ENCODE measurements at places on chromosomes 11 and 22.
A peak's percentile ranks its signal among the peaks of the same experiment; 100 is the strongest.

GRCh38 chr11:3954448-3955298 lies 99.2 kb downstream of the STIM1 start:
- DNase-seq: no peak

DNA sequence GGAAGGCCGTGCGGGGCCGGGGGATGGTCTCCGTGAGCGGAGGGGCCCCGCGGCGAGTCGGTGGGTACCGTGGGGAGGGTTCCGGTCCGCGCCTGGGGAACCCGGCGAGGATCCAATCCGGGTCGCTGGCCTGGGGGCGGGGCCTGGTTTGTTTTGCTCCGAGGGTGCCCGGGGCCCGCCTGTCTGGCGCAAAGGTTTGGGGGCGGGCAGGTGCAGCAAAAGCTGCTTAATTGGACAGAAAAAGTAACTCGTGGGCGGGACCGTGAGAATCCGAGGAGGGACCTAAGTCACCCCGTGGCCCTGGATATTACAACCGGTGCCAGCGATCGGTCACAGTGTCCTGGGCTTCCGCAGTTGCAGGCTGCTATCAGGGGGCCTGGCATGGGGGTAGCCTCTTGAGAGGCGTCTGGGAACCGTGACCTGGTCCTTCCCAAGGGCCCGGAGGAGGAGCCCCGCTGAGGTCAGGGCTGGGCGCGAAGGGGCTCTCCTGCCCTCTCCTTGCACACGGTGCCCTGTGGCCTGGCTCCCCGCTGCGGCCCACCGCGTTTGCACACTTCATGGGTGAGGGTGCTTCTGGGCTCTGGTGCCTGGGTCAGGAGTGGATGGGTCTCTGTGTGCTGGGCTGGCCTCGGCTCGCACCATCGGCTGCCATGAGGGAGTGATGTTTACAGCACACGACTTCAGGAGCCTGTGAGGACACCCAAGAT lies 1.4 kb downstream of the PNPLA2 start:
- DNase-seq: peak; percentile 68

DNA sequence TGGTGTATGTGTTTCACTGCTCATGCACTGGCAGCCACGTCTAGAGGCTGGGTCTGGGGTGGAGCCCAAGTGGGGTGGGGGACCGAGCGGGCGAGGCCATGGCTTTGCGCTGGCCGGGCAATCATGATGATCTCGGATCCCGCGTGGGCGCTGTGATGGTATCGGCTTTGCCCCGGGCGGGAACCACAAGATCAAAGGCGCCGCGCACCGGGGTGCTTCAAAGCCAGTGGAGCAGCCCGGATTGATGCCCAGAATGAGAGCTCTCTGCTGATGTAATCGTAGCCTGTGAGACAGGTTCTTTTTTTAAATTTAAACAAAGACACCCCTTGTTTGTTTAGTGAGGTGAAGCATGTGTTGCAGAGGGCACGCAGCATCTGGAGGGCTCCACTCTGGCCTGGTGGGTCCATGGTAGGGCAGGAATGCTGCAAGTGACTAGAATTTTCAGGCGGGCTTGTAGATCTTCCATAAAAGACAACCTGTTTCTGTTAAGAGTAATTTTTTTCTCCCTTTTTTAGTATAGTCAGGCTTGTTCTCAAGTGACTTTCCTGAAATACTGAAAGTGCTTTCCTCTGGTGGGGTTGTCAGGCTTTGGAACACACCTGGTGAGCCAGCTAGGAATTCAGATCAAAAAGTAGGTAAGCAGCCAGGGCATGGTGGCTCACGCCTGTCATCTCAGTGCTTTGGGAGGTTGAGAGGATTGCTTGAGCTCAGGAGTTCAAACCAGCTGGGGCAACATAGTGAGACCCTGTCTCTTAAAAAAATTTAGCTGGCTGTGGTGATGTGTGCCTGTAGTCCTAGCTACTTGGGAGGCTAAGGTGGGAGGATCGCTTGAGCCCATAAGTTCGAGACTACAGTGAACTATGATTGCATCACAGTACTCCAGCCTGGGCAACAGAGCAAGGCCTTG lies 40.7 kb downstream of the ZNRF3 start:
- no peak for DNase-seq

- no peak for DNase-seq
Observed at GRCh38 chr11:81888391-81888790, 845.3 kb downstream of the FAM181B start.

GRCh38 chr11:77039491-77040400 lies 5.5 kb downstream of the B3GNT6 start:
- no peak for DNase-seq

DNA sequence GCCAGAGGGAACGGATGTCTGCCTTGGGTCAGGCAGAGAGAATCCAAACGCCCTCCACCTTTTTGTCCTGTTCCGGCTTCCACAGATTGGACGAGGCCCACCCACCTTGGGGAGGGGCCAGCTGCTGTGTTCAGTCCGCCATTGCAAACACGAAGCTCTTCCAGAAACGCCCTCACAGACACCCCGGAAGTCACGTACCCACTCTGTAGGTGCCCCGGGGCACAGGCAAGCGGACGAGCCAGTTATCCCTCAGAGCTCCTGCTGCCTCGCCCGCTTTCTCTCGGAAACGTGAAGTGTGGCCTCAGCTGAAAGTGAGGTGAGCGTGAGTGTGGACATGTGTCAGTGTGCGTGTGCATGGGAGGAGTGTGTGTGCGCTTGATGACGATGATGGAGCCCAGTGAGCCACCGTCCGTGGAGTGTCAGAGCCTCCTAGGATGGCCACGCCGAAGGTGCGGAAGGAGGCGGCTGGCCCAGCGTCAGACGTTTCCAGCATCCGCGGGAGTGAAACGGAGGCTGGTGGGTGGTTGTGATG lies 869.2 kb downstream of the TBC1D22A start:
- DNase-seq: no peak

- no peak for DNase-seq
Observed at GRCh38 chr11:26045082-26045481, 286.8 kb upstream of the ANO3 start.

- no peak for DNase-seq
Observed at GRCh38 chr11:61637277-61637676, 42.9 kb upstream of the DAGLA start.

DNA sequence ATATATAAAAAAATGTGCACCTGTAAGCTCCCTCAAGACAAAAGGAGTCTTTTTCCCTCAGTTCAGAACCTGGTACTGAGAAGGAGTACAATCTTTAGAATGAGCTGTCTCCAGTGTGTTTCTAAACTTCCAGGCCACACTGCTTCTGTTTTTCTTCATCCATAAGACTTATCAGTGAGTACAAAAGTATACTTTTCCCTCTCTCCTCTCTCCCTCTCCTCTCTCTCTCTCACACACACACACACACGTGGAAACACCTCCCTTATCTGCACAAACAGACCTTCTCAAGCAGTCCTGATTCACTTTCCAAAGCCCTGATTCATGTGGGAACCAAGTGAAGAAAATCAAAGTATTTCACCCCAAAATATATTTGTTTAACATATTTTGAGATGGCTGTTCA lies 220.7 kb upstream of the UBASH3B start:
- no peak for DNase-seq

DNA sequence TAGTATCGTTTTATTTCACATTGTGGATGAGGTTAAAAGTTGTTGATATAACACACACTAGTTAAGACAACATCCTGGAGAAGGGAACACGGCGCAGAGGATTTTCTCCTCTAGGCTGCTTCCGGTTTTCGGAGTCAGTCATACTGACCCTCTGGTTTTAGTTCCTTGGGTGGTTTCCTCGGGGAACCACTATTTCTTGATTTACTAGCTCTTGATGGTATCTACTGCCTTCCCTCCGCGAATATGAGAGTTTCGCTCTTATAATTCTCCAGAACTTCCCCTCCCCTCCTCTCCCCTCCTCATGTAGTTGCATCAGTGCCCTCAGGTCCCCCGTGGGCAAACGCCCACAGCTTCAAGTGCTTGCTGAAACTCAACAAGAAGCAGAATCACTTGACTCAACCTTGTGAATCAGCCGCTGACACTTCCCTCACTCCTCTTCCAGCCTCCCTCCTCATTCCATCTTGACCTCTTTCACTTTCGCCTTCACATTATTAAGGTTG lies 15.9 kb upstream of the APOBEC3A start:
- peak; percentile 22 for DNase-seq

DNA sequence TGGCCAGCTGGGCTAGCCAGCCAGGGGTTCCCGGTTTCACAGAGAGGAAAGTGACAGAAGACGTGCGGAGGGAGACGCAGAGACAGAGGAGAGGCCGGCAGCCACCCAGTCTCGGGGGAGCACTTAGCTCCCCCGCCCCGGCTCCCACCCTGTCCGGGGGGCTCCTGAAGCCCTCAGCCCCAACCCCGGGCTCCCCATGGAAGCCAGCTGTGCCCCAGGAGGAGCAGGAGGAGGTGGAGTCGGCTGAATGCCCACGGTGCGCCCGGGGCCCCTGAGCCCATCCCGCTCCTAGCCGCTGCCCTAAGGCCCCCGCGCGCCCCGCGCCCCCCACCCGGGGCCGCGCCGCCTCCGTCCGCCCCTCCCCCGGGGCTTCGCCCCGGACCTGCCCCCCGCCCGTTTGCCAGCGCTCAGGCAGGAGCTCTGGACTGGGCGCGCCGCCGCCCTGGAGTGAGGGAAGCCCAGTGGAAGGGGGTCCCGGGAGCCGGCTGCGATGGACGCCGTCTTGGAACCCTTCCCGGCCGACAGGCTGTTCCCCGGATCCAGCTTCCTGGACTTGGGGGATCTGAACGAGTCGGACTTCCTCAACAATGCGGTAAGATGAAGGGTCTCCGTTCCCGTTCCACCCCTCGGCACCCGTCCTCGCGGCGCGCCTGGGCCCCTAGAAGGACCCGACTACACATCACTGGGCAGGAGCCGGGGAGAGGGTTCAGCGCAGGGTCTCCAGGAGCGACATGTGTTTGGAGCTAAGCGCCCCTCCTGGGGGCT lies at the start of gene CREB3L1:
Gene CREB3L1, plus strand, starts transcription at position 41 of the 765 bp plus-strand sequence. Its CDS starts 450 bp downstream, at position 491.
- DNase-seq: peak; percentile 20

DNA sequence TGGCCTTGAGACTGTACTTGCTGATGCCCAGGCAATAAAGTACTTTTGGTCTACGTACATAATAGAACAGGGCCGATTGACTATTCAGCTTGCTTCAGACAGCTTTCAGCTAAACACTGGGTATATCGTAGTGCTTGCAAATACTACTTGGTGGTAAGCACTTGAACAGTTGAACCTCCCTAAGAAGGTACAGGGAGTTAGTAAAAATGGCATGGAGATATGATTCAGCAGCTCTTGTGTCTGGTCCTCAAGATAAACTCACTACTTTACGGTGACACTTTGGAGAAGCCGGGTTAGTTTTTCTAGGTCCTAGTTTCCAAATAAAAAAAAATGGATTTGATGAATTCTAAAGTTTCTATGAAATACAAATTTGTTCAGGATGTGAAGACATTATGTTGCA lies 7.3 kb downstream of the CCDC117 start:
- DNase-seq: no peak

- DNase-seq: no peak
Observed at GRCh38 chr11:123239191-123240150, 44.4 kb upstream of the CLMP start.

DNA sequence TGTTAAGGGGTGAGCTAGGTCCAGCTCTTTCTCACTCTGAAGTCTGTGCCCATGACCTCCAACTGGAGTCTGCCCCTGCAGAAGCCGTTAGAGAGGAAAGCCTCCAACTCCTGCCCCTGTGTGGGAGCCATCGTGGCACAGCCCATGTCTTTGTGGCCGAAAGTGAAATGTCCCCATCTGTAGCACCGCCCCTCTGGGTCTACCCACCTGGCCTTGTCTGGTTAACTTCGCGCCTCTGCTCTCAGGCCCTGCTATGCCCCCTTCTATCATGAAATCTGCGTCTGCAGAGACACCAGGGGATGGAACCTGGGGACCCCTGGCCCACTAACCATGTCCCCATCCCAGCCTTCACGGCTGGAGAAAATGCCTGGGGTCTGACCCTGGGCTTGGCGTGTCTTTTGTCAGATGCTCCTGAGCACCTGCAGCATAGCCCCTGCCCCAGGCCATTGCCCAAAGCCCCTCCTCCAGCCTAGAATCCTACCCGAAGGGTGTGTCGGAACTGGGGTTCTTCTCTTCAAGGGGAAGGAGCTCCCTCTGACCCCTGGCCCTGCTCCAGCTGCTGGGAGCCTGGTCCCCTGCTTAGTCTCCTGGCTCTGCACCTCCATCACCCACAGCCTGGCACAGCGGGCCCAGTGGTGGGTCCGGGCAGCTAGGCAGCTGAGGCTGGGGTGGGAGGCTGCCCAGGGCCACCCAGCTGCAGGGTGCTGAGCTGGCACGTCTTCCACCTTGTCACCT lies 35.8 kb upstream of the HMOX1 start:
- DNase-seq: no peak

DNA sequence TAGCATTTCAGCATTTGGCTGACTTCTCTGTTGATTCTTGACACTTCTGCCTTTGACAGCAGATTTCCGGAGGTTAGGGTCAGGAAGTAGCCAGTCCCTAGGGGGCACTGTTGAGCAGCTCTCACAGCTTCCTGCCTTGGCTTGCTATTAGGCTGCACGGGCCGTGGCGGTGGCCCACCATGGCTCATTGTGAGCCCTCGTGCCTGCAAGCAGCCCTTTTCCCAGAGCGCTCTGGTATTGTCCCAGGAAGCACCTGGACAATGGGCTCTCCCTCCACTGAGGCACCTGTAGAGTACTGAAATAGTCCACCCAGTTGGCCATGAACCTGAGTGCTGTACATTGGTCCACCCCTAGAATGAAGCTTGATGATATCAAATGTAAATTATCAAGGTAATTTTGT lies 100.2 kb upstream of the GAL start:
- no peak for DNase-seq

- DNase-seq: no peak
Observed at GRCh38 chr11:116333001-116333535, 439.7 kb downstream of the BUD13 start.

DNA sequence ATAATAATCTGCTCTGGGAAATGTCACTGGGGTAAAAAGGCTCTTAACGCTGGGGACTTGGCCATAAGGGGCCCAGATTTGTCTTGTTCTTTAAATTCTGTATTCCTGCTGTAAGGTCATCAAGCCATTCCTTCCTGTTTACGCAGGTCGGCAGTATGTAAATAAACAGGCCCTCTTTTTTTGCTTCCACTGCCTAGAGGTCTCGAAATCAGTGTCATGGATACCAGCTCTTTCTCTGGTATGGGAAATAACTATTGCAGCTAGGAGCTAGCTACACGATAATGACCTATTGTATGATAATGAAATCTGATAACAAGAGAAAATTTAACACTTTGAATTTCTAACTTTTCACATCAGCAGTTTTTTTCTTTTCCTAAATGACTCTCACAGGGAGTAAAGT lies 209.2 kb upstream of the NARS2 start:
- no peak for DNase-seq
